Testis (tissue), 5 donors: ENCODE measurements at places on chromosomes 1 and 21. TPM values are rescaled to one million over a fixed set of nuclear protein-coding genes. Genes with fewer than 3 reads are reported as not detected.

The LDLRAD1 gene
- polyA plus RNA-seq: 1.1 TPM

The SH3BP5L gene
- 26.8 TPM for polyA plus RNA-seq

The SLC2A5 gene
- 230 TPM for polyA plus RNA-seq

The ZNF670 gene
- 5.4 TPM for polyA plus RNA-seq

The NOTCH2NLA gene
- polyA plus RNA-seq: 61.2 TPM

The SEMA4A gene
- polyA plus RNA-seq: 7.7 TPM
